ENCODE measurements at places on chromosomes 12 and 14.
A peak's percentile ranks its signal among the peaks of the same experiment; 100 is the strongest.

DNA sequence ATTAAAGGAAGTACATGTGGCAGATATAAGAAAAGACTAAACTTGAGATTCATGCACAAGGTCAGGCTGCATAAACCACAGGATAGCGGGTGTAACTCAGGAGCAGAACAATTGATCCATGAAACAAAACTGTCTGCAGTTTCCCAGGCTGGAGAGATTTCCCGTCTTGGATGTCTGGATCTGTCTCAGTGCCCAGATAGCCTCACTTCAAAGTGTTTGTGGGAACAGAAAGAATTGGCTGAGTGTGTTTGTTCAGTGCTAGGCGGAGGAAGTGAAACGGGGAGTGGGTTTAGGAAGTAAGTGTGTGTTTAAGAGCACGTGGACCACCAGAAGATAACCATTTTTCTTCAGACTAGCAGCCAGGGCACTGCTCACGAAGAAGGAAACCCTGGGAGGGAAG lies 1.4 kb upstream of the RNASE10 start:
- DNase-seq, result peak; percentile 19

DNA sequence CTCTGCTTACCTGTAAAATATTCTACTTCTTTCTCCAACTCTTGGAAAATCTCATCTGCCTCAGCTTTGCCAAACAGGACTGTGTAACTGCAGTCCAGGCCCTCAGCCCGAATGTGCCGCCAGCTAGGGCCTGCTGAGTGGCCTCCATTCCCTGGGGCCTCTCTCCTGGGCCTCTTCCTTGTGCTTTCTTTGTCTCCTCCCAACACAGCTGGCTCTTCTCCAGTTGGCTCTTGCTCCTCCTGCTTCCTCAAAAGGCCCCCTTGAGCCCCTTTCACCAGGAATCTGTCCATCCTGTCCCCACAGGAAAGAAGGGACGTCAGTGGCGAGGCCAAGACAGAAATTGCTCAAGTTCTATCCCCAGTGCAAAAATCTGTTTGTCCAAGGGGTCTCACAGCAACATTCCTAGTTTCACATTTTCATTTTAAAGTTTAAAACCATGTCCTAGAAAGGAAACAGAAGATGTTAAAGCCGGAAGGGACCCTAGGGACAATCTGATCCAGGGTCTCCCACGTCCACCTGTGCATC lies 713 bp downstream of the ALKBH2 start:
- DNase-seq, result peak; percentile 9

GRCh38 chr12:29039013-29039412 lies 110.1 kb upstream of the FAR2 start:
- DNase-seq, result no peak

DNA sequence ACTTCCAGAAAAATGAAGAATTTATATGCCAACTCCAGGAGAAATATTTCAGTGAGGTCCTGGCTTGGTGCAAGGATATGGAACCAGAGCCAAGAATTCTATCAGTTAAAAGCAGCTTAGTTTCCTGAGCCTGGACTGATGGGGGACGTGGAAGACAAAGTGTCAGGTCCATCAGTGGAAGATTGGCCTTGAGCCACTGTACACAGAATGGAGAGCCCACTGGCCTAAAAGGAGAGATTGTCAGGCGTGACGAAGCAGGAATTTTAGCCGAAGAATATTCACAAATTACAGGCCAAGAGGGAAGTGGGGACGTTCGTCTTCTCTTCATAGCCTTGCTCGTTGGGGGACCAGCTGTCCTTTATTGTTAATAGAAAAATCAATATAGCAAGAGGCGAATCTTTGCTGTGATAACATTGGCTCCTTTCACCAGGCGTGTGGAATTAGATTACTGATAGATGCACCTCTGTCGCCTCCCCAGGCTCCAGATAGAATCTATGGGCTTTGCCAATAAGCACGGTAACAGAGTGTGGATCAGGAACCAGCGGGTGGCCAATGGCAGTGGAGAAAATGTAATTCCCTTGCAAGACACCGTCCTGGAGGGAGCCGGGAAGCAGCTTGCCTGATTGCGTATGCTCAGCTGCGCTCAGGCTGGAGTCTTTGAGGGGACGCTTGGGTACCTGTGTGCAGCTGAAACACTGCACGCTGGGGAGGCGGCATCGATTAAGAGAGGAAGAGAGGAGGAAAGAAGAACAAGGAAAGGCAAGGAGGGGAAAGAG lies 56.4 kb downstream of the TMEM132C start:
- no peak for DNase-seq

DNA sequence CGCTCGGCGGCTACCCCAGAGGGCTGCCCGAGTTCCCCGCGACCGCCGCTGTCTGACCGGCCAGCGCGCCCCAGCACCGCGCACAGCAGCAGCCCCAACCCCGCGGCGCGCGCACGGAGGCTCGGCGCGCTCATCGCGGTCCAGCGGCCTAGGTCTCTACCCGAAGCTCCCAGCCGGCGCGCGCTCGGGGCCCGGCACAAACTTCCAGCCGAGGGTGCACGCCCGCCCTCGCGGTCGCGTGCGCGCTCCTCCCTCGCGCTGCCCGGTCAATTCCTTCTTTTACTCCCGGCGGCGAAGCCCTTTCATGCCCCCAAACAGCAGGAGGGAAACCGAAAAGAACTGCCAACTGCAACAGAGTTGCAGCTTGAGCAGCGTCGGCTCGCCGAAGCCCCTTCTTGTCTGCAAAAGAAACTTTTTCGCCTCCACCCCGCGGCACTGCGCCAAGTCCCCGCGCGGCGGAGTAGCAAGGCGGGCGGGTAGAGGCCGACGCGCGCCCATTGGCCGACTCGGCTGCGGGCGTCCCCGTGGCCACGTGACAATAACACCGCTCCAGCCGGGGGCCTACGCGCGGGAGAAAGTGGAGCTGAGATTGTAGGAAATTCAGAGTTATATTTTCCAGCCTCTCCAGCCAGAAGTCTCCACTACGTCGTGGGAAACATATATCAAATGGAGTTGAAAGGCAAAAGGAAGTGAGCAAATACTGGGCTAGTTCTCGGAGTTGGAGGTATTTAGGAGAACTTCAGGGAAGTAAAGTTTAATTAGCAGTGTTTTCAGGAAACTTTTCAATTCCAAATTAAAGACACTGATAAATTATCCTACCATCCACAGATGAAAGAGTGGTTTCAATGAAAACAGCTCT lies at the start of gene LRIG3:
TSS of gene LRIG3 (minus strand) at position 403 of the 859 bp plus-strand sequence. CDS start at position 134, 269 bp downstream.
- DNase-seq, result no peak

GRCh38 chr12:67474934-67475620 lies 173.5 kb upstream of the DYRK2 start:
- no peak for DNase-seq

DNA sequence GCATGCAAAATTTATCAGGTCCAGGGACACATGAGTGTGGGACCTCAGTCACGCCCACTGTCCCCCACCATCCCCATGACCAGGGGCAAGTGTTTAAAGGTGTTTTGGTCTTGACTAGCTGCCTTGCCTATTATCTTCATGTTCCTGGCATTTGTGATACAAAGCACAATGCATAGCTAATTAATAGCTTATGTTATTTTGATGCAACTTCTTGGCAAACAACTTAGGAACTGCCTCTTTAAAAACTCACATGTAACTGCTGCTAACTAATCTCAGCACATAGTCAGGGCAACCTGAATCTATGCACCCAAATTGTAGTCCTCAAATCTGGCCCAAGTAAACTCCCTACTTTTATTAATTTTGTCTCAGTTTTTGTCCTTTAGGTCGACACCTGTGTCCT lies 7.4 kb upstream of the OR6J1 start:
- DNase-seq, result no peak

DNA sequence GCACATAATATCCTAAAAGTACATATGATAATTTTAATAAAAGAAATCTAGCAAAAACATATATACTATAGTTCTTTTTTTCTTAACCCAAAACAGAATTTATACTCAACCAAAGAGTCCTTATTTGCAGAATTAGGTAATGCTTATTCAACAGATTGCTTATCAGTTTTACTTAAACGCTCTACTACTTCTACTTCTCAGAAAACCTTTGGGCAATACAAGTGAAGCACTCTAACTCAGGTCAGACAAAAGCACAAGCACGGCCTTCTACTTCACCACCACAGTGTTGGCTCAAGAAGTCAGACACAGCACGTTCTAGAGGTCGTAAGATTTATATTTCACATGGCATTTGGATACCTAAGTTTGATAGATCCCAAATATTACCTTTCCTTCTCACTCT lies 29.2 kb downstream of the DICER1 start:
- no peak for DNase-seq

- DNase-seq, result no peak
Observed at GRCh38 chr14:104580961-104581360, 1.4 kb downstream of the C14orf180 start.

- DNase-seq, result no peak
Observed at GRCh38 chr14:91674911-91675310, 57.0 kb downstream of the CATSPERB start.

- no peak for DNase-seq
Observed at GRCh38 chr12:112852810-112853209, 54.0 kb upstream of the OAS1 start.

DNA sequence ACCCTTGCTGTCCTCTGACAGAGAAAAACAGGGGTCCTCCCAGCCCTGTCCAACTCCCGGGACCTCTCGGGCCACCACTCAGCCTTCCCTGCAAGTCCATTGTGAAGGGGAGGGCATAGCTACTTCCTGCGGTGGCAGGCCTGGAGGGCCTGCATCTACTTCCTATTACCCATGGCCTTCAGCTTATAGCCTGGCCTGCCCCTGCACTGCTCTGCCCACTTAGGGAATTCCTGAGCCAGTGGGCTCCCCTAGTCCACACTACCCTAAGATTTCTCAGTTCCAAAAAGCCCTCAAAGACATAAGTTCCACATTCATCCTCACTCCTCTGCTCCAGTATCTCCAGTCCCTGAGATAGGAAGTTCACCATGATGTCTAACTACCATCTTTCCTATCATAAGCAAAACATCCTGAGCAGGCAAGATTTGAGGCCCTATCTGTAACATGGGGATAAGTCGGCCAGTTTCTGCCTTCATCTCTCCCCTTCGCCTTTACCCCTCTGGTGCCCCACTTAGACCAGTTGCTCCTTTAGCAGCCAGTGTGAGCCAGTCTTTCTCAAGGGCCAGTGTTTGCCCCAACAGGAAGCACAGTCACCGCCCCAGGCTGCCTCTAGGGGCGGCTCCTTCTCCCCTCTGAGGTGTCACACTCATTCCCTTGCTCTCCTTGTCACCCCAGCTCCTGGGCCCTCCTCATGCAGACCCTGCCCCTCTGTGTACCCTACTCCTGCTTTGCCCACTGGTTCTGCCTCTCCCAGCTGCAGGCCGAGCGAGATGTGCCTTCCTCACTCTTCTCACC lies 10.9 kb downstream of the HDAC7 start:
- DNase-seq, result peak; percentile 85

- peak; percentile 46 for DNase-seq
Observed at GRCh38 chr14:58298477-58299400, at the start of gene ARID4A. Gene ARID4A (plus strand): TSS chr14:58298555. CDS start chr14:58299855, 1,300 bp downstream.

- no peak for DNase-seq
Observed at GRCh38 chr12:115364921-115365320, 680.9 kb upstream of the TBX3 start.

DNA sequence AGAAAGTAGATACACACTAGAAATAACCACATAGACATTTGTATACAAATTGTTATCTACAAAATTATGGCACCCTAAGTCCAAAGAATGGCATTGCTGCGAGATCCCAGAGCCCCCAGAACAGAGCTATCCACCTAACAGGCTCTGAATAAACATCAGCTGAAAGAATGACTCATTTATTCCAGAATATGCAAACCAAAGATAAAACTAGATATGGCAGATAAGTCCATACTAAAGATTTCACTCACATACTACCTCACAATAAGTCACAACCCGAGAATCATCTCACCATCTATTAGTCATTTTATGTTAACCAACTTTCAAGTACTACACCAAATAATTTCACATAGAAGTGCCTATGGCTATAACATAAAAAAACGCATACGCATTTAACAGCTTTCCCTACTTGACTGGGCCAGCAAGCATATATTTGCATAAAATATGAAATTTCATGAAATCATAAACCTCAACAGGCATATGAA lies 5.6 kb downstream of the CNIH1 start:
- no peak for DNase-seq

DNA sequence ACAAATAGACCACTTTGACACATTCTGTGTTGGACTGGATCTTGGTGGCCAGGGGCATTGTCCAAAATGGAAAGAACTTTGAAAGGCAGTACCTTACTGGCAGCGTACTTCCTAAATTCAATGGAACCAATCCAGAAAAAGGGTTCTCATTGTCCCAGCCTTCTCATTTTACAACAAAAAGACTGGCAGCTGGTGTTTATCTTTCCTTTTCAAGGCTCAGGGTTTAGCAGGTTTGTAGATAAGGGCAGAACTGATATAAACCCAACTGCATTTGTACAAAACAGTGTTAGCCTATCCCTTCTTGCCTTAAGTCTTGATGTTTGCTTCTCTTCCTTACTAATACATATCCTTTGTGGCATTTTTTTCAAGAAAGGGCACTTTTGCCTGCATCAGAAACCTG lies 7.7 kb downstream of the THAP2 start:
- DNase-seq, result no peak

DNA sequence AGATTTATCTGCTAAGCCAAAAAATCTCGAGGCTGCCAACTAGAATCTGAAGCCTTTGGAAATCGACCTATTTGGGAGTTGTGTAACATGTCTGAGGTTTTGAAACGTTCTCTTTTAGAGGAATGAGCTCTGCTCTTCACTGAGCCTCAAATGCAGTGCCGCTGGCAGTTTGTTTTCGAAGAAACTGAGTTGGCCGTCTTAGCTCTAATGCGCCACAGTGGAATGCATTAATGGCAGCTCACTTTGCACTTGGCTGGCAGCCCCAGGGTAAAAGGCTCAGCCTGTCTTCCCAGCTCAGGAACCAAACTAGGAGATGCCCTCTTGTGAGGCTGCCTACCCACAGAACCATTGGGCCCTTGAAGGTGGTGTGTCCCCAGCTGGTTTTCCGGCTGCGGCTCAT lies 53.8 kb downstream of the SFSWAP start:
- DNase-seq, result no peak

- peak; percentile 26 for DNase-seq
Observed at GRCh38 chr12:559906-560455, 100.2 kb downstream of the B4GALNT3 start.

DNA sequence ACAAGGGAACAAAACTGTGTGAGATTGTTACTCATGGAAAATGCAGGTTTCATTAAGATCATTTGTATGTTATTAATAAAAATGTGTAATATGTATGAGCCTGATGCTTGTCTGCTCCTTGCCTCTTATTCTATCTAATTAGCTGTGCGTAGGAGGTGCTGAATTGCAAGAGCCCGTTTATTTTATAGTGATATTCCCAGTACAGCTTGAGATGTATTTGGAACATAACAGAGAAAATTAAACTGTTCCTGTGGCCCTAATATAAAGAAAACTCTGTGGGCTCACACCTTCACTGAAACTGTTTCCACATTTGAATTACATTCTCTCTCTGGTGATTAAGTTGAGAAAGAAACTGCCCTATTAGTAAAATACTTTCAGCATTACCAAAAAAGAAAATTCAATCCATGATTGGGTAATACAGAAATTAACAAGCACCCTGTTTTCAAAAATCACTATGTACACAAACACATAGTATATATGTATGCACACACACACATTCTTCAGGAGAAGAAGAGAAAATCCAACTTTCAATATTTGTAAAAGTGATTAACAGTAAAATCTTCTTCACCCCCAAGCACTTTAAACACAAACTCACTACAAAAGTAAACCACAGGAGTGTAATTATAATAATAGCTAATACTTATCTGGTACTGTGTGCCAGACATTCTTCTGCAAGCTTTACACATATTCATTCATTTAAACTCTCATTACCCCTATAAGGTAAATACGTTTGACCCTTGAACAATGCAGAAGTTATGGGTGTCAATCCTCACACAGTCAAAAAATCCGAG lies 233.2 kb downstream of the PHLDA1 start:
- DNase-seq, result no peak

GRCh38 chr12:105167346-105167745 lies 59.8 kb downstream of the WASHC4 start:
- no peak for DNase-seq

GRCh38 chr14:71923513-71923912 lies 8.7 kb upstream of the RGS6 start:
- no peak for DNase-seq

Measured in CD14-positive monocyte (primary cell).